ENCODE measurements at places on chromosomes 7 and 10.

- no peak for DNase-seq
Observed at GRCh38 chr7:147859033-147859432, 731.5 kb upstream of the C7orf33 start.

GRCh38 chr10:61998937-61999336 is 97.4 kb downstream of the ARID5B start:
- no peak for DNase-seq

DNA sequence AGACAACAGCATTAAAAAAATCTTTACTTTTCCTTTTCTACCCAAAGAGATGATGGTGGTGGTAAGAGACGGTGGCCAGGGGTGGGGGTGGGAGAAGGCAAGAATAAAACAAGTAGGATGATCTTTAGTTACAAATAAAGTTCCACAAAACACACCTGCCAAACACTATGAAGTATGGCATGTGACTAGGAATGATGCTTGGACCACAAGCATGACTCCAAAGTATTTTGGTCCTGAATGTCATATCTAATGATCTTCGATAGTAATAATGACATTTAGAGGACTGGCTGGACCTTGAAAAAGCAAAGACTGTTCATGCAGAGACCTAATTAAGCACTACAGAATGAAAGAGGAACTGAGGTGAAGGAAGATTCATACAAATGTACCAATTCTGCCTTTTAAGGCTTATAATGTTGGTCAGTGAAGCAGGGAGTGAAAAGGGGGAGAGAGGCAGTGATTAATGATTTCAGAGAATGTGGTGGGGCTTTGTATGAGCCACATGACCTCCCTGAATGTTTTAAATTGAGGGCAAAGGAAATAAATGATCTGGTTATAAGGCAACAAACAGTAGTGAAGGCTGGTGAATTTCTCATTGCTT is 29.6 kb upstream of the DKK1 start:
- peak; percentile 33 for DNase-seq

- no peak for DNase-seq
Observed at GRCh38 chr7:45670717-45671116, 96.5 kb downstream of the ADCY1 start.

DNA sequence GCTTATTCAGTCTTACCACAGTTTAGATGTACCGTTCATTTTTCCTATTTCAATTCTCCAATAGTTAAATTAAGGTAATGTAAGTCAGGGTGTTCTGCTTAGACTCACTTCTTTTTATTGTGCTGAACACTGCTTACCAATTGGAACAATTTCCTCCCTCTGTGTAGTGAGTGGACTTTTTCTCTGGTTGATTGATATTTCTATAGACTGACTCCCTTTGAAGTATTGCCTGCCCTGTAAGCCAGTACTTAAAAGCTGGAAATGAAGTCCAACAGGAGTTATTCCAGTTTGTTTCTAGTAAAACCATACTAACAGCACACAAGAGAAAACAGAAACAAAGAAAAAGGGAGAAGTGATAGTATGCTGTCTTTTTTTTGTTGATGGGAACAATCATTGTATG is 1674.9 kb downstream of the REEP3 start:
- DNase-seq, result no peak

DNA sequence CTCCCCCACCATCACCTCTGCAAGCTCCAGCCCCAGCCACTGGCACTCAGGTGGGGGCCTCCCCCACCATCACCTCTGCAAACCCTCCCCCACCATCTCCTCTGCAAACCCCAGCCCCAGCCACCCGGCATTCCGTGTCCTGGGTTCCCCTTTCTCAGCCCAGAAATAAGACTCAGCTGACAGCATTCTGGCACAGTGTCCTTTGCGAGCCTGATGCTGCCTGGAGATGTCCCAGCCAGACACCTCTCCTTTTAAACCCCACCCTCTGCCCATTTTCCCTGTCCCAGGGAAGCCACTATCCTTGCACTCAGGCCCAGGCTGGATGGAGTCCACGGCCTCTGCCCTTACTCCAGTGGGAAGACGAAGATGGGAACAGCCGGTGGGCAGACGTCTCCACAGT is 49.8 kb downstream of the ELFN1 start:
- no peak for DNase-seq

DNA sequence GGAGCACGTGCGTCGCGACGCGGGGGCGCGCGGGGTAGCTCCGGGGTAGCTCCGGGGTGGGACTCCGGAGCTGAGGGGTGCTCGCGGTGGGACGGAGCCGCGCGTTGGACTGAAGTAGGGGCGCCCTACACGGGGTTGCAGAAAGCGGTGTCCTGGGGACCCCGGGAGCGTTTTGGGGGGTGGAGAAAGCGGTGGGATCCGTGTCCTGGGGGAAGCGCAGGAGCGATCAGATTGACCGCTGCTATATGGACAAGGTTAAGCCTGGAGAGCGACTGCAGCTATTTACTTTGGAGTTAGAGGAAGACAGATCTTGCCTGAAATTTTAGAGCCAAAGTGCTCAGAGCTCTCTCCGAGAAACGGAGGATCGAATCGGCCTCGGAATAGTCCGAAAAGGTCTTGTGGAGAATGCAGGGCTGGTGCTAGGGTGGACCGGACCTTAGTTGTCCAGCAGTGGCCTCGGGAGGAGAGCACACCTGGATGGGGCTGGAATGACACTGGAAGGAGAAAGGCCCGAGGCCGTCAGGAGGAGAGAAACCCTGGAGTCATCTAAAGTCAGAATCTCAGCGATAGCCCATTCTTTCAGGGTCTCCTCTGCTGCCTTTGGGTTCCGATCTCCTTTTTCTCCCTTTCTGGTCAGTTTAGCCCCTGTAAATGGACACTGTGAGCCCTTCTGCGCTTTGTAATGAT is 564 bp downstream of the PDSS1 start:
- DNase-seq, result peak; percentile 50
